ENCODE measurements at places on chromosomes 1 and 21.

GRCh38 chr1:183632964-183633363 lies 2.6 kb downstream of the ARPC5 start:
- DNase-seq: no peak

DNA sequence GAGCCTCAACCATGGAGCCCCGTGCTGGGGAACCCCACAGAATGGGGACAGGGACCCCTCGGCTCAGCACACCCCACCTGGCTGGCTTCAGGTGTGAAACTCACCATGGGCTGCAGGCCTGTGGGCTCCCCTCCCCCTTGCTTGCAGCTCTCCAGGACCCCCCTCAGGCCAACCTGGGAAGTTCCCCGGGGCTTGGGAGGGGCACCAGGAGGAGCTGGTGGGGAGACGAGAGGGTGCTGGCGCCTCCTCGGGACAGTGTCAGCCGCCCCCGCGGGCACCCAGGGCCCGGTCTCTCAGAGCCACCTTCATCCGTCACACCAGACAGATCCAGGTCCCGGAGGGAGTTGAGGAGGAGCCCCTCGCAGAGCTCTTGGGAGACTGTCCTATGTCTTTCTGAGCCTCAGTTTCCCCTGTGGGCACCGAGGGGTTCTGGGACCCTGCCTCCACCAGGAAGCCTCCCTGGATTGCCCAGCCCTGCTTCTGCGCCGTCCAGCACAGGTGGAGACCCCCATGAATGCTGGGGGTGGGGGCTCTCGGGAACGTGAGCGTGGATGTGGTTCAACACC lies 657 bp upstream of the TNFRSF18 start:
- no peak for DNase-seq

- DNase-seq: peak; percentile 28
Observed at GRCh38 chr1:170518965-170519364, 13.0 kb upstream of the GORAB start.

DNA sequence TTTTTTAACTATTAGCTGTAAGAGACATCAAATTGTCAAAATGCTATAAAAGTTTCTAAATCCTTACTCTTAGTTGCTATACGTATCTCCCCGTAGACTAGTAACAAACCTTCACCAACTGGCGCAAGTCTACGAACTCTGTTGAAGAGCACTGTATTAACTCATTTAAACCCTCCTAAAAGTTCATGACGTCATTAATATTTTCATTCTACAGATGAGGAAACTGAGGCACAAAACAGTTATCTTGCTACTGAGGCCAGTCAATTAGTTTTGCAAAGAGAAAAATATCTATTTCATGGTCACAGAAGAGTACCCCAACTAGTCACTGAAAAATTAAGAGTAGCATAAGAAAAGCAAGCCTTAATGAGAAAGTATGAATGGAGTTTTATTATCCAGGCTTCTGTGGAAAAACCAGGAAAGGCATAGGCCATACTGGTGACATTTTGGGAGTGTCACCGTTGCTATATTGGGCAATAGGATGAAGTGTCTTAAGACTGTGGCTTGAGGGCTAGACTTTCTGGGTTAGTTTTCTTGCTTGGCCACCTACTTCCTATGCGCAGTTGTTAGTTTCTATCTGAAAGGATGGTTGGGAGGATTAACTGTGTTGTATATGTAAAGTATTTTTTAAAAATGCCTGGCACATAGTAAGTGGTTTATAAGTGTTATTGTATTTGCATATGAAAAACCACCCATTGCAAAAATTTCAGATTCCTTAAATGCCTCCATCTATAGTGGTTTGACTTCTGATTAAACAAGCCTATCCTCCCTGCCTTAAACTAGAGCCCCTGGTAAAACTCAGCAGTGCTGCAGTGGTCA lies 52.4 kb upstream of the SYT14 start:
- DNase-seq: peak; percentile 73

- peak; percentile 33 for DNase-seq
Observed at GRCh38 chr21:21003701-21004100, 5.5 kb downstream of the NCAM2 start.

GRCh38 chr1:159056069-159056698 lies 20.4 kb downstream of the AIM2 start:
- DNase-seq: no peak

DNA sequence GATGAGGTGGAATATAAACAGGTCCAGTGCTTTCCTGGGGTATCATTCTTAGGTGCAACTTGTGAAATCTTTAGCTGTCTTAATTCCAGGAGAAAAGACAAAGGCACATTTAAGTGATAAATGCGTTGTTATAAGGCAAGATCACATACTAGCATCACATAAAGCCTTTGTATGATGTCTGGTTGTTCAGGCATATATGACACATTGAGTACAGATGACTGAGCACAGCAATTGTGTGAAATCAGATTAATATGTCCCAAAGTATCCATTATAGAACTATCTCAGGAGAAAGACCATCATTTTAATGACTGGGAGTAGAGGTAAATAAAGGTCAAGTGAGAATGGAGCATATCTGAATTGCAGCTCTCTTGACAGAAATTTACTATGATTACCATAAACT lies 205.1 kb downstream of the PTGER3 start:
- no peak for DNase-seq

Data from astrocyte of the hippocampus (primary cell).